ENCODE measurements at places on chromosomes 2 and 18.

DNA sequence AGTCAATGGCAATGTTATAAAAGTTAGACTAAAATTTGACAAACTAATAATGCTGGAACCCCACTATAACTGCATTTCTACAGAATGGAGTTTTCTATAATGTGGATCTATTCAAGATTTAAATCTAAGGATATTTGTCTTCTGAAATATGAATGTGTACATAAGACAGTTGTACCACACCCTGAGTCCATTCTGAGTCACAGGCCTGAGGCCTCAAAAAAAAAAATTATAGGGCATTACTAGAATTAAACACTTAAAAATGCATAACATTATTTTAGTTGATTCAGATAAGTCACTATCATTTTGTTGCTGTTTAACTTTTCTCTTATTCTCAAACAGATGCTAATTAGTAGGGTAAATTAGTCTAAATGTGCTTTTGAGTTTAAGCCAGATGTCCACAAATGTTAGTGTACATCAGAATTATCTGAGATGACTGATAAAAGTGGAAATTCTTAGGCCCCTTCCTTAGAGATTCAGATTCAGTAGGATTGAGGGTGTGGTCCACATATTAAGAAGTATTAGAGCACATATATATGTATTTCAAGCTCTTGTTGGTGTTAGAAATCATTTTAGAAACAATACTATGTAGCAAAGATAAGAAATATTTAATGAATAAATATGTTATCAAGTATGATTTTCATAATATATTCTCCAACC is 42.4 kb upstream of the COL5A2 start:
- no peak for DNase-seq

- DNase-seq: no peak
Observed at GRCh38 chr2:119147776-119148715, 10.5 kb downstream of the C1QL2 start.

DNA sequence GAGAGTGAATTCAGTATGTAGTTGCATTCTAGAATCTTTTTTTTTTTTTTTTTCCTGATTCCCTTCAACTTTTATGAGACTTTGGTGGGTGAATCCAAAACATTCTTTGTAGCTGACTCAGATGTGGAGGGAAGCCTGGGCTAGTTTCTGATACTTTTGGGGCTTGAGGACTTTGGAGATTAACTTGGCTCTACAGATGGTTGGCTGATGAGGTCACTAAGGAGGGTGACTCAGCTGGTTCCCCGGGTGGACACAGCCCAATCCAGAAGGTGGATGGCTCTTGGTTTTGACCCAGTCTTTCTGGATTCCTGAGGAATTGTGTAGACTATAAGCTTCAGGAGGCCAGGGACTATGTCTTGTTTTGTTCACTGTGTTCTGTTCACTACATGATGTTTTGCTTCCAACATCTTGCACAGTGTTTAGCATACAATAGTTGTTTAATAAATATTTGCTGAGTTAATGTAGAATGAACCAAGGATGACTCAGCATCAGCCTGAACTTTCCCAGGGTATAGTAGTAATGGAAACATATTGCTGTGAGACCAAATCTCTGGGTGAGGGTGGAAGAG is 30.5 kb downstream of the LAMA3 start:
- DNase-seq: no peak

DNA sequence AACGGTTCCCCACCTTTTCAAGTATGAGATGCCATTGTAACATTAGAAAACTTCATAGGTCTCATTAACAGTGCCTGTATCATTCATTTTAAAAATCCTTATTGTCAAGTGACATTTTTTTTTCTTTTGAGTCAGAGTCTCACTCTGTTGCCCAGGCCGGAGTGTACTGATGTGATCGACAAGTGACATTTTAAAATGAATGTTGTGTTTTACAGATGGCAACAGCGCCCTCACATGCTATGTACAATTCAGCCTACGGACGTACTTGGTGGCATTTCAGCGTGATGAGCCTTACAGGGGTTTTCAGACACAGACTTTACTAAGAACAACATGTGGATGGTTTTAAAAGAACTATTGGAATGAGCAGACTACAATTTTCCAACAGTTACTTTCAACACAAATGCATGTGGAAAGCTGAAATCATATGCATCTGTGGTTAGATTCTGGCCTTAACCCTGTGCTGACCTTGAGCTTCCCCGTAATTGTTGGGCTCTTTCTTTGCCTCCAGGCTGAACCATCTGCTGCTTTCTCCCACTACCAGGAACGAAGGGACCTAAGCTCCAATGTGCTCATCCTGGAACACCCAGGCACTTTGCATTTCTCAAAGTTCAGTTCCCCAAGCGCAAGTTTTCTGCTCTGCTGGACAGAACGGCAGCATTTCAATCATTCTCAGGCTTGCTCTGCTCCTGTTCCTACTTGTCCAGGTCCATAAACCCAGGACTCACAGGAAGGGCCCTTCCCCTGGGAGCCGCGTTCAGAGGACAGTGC is 119.9 kb upstream of the NDUFV2 start:
- peak; percentile 30 for DNase-seq

DNA sequence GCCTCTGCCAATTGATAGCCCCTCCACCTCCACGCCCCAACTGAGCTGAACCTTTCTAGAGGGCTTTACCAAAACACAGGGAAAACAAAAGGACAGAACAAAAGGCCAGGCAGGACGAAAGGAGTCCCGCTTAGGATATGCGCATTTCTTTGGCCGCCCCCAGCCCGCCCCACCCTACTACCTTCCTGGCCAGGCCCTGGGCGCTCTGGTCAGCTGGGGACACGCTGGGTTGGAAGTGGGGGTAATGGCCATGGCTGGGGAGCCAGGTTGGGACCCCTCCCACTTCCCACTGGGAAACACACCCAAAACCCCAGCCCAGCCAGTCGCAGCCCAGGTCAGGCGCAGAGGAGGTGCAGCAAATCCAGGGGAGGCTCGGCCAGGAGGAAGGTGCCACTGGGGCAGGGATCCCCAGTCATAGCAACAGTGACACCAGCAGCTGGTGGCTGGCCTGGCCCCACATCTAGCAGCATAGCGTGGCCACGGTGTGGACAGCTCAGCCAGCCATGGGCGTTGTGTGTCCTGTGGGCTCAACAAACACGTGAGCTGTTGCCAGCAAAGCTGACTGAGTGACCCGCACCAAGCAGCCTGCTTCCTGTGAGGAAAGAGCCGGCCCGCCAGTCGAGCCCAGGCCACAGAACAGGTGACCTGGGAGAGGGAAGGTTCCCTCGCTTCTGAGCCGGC is 24.6 kb upstream of the B3GNT7 start:
- DNase-seq: no peak
